ENCODE measurements at places on chromosomes 5 and 9. TPM values are rescaled to one million over a fixed set of nuclear protein-coding genes. Genes with fewer than 3 reads are reported as not detected.

GFRA3 gene
- 0.08 TPM for total RNA-seq

PLEKHG4B gene
- total RNA-seq, result 5.4 TPM

CCDC152 gene
- 0.68 TPM for total RNA-seq

DRD1 gene
- total RNA-seq, result not detected

RAB3C gene
- not detected for total RNA-seq

IRGM gene
- not detected for total RNA-seq

MED22 gene
- total RNA-seq, result 51.8 TPM

PCDHGB7 gene
- total RNA-seq, result 14.1 TPM

LCN6 gene
- not detected for total RNA-seq

TRIM7 gene
- total RNA-seq, result 2.9 TPM

ZBTB43 gene
- total RNA-seq, result 11.8 TPM

TMEM171 gene
- total RNA-seq, result 3.0 TPM

SLC34A3 gene
- total RNA-seq, result not detected

TESK1 gene
- 24.5 TPM for total RNA-seq

SPDL1 gene
- 17.9 TPM for total RNA-seq

SPEF2 gene
- total RNA-seq, result 3.2 TPM

TRIO gene
- 196 TPM for total RNA-seq

OBP2B gene
- total RNA-seq, result not detected

CDHR2 gene
- total RNA-seq, result 0.21 TPM

CCDC180 gene
- 1.0 TPM for total RNA-seq

C9orf50 gene
- not detected for total RNA-seq

IFNA13 gene
- total RNA-seq, result not detected

PCDHGB6 gene
- total RNA-seq, result 3.6 TPM

PCDHGC4 gene
- 0.62 TPM for total RNA-seq

LCN12 gene
- not detected for total RNA-seq
